ENCODE measurements at places on chromosomes 6 and 20.
A peak's percentile ranks its signal among the peaks of the same experiment; 100 is the strongest.

DNA sequence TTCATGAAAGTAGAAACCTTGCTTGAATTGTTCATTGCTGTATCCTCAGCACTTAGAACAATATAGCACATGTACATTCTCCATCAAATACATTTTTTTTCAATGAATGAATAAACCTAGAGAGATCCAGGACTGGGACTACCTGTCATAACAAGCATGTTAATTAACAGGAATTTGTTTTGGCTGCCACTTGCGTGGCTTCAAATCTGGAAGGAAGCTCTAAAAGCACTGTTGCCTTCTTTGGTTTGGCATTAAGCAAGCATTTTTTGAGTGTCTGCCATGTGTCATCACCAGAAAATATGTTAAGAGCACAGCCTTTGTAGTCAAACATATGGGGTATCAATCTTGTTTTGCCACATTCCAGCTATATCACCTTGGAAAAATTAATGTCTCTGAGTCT lies 131.9 kb upstream of the BACH2 start:
- DNase-seq = no peak

DNA sequence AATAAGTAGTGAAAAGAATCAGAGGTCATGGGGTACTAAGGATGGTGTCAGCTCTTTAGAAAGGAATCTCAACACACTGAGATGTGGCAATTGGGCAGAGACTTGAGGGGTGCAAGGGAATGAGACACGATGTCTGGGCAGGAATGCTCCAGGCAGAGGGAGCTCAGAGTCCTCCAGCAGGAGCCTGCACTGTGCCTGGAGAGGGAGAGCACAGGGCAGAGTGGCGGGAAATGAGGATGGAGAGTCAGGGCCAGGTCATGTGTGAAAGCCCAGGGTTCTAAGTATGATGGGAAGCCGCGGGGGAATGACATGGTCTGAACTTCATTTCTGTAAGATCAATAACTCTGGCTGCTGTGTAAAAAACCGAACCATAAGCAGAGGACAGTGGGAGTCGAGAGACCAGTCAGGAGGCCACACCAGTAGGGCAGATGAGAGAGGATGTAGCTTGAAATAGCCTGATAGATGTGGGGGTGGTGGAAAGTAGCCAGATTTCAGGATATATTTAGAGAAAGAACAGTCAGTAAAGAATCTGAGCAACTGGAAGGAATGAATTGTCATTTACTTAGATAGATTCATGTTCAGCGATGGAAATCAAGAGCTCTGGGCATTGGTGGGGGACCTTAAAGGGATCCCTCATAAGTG lies 133.4 kb upstream of the DTNBP1 start:
- no peak for DNase-seq

- no peak for DNase-seq
Observed at GRCh38 chr20:39857187-39857586, 831.8 kb downstream of the MAFB start.

DNA sequence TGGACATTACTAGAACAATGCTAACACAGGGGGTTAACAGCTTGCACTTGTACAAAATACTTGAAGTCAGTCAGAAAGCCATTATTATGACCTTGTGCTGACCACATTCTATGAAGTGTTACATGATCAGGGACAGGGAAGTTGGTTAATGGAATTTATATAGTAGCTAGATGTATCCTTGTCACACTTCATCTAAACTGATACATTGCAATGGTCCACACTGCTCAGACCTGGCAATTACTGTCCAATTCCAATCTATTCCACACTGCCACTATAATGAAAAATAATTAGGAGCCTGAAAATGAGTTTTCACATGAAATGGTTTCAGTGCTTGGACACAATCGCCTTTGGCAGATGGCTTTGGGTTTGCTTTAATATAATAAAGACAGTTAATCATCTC lies 850.8 kb downstream of the EPHA7 start:
- DNase-seq = no peak

- no peak for DNase-seq
Observed at GRCh38 chr20:22974354-22974753, 60.8 kb upstream of the SSTR4 start.

GRCh38 chr6:111980143-111980542 lies 73.8 kb upstream of the CCN6 start:
- DNase-seq = no peak

- no peak for DNase-seq
Observed at GRCh38 chr20:58112017-58112781, 116.3 kb downstream of the ANKRD60 start.

DNA sequence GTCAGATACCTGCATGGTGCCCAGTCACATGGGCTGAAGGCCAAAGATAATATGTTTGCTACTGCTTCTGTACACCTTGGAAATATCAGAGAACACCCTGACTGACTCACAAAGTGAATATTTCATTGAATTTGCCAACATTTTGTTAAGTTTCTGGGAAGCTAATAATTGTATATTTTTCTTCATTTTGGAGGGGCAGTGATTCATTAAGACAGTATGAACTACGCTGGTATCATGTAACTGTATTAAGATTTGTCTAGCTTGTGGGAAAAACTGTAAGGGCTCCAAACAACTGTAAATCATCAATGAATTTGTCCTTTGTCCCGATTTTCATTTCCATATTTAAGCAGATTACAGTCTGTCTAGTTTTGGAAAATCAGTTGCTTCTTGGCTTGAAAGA lies 102.3 kb upstream of the CCN2 start:
- no peak for DNase-seq

DNA sequence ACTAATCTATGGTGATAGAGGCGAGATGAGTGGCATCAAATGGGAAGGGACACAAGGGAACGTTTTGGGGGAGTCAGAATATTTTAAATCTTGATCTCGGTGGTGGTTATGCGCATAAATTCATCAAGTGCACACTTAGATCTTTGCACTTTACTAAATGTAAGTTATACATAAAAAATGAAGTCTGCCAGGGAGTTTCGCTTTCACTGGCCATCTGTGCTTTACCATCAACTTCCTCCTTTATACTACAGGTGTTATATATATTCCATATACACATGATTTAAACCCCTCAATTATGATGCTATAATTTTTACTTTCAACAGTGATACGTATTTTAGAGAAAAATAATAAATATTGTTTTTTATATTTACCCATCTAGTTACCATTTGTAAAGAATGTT lies 97.6 kb upstream of the AKIRIN2 start:
- no peak for DNase-seq

DNA sequence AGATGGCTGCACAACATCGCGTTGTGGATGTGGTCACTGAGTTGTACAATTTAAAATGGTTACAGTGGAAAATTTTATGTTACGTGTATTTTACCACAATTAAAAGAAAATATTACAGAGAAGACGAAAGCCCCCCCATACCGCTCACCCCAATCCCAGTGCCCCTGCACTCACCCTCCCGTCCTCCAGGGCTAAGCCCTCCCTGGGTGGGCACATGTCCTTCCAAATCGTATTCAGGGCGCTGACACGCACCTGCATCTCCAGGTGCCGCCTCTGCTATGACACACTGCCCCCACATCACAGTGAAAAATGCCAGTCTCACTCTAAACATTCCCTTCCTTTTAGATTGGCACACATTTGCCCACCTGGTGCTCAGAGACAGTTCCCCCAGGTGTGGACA lies 49.4 kb downstream of the PSMG4 start:
- no peak for DNase-seq

- no peak for DNase-seq
Observed at GRCh38 chr20:542777-543368, 717 bp downstream of the CSNK2A1 start.

DNA sequence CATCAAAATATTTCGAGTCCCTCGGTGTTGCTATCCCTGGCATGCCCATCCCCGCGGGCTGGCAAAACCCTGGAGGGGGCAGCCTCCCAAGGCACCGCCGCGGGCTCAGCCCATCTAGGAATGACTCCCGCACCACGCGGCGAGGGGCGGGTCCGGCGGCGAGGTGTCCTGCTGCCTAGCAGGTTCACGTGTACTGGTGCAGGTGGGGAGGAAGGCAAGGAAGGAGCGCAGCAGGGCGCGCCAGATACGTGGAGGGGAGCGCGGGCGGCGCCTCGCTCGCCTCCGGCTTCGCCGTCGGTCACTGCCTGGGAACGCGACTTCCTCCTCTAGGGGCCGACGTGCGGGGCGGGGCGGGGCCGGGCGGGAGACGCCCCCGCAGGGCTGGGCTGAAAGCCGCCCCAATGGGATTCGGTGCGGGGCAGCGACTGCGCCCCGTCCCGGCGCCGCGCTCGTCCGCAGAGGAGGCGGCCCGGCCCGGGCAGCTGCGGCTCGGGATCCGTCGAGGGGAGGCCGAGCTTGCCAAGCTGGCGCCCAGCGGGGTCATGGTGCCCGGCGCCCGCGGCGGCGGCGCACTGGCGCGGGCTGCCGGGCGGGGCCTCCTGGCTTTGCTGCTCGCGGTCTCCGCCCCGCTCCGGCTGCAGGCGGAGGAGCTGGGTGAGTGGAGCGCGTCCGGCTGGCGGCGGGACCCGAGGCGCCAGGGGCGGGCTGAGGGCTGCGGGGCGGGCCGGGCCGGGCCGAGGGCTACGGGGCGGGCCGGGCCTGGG lies at the start of gene DCBLD1:
TSS of gene DCBLD1 (plus strand) at position 435 of the 764 bp plus-strand sequence. CDS start at position 543, 108 bp downstream.
- DNase-seq = peak; percentile 59

DNA sequence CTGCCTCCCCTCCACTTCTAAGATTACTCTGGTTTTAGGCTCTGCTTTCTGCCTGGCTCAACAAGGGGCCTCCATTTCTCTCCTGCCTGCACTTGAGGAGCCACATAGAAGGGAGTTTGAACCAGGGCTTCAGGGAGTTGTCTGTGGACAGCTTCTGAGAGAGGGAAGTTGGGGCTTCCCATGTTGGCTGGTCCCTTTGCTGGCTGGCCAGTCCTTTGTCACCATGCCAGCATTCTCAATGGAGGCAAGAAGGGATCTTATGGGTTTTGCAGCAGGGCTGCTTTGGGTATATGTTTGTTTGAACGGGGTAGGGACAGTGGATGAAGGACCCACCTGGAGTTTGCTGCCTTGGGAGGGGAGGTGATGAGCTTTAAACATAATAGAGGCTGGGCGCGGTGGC lies 124.9 kb downstream of the CARMIL1 start:
- DNase-seq = no peak

DNA sequence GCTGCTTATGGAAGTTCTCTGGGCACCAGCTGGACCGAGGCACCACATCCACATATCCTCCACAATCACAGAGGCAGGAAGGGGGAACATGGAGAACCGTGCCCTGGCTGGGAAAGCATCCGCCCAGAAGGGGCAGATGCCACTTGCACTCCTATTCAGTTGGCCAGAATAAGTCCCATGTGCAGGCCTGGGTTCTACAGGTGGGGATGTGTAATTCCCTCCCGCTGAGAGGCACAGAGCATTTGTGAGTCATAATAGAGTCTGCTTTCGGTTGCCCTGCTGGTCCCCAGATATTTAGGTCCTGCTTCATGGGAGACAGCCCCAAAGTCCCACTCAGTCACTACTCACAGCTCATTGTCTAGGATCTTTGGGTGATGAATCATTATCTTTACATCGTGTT lies 104.0 kb downstream of the PHACTR3 start:
- DNase-seq = no peak

- DNase-seq = no peak
Observed at GRCh38 chr20:7673841-7674240, 266.4 kb downstream of the HAO1 start.

DNA sequence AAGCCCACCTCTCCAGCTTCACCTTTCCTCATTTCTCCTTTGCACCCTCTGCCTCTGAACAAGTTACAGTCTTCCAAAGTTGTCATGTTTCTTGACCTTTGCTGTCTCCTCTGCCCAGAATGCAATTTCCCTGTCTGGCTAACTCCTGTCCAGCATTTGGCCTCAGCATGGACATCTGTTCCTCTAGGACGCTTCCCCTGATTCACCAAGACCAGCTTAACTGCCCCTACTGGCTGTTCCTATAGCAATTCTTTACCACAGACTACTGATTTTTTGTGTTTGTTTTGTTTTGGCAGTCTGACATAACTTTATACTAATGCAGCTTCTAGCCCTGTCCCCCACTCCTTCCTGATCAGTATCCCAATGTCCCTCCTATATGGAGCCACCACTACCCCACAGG lies 13.4 kb downstream of the GNL1 start:
- no peak for DNase-seq

DNA sequence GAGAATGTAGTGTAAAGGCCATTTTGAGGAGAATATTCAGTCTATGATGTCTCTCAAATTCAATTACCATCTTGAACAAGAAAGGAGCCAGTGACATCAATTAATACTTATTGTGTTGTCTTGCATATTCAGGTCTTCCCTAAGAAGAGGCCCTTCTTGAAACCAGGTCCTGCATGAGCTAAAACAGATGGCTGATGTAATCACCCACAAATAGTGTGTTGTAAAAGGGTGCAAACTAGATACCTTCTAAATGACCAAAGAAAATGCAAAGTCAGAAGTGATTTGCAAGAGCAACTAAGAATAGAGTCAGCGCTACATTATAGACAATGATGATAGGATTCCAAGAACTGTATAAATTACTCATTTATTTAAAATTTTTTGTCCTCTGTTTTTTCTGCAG lies 97.0 kb downstream of the BTBD3 start:
- DNase-seq = no peak

- DNase-seq = no peak
Observed at GRCh38 chr6:14857001-14857400, 388.9 kb upstream of the JARID2 start.

DNA sequence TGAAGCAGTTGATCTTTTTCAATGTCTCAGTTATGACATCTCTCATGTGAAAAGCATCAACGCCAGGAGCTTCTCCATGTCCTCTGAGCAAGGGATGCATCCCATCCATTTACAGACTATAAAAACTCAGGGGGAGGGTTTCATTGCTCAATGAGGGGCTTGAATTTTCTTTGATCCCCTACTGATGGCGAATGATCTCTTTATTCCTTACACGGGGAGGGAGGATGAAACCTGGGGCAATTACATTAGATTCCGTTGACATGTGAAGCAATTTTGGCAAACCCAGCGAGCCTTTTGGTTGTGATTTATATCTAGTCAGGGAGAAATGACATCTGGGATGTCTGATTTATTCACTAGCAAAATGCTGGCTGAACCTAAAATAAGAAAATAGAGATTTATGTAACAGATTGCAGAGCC lies 268.9 kb downstream of the HIVEP2 start:
- no peak for DNase-seq

- DNase-seq = no peak
Observed at GRCh38 chr6:46334442-46334841, 156.8 kb downstream of the RCAN2 start.

All from ovary (tissue), 10 donors.